ENCODE measurements at places on chromosomes 11 and 22.

GRCh38 chr22:46079093-46079860 lies 71.0 kb upstream of the PPARA start:
- no peak for DNase-seq

GRCh38 chr11:101407324-101407723 lies 176.5 kb downstream of the TRPC6 start:
- no peak for DNase-seq

- DNase-seq, result no peak
Measured at GRCh38 chr11:26837154-26837553, 115.3 kb upstream of the SLC5A12 start.

- DNase-seq, result no peak
Measured at GRCh38 chr11:9840460-9841004, 176.7 kb downstream of the SWAP70 start.

DNA sequence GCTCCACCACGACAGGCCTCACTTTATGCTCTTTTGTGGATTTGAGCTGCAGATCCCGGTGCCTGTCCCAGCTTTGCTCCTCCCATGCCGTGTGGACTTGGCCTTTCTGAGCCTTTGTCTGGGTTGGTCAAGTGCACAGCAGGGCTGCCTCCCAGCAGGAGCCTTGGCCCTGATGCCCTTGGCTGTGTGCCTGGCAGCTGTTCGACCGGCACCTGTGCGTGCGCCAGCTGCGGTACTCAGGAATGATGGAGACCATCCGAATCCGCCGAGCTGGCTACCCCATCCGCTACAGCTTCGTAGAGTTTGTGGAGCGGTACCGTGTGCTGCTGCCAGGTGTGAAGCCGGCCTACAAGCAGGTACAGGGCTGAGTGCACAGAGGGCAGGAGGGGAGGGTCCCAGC lies 46.5 kb downstream of the MYO7A start:
- no peak for DNase-seq

All from muscle of arm (tissue), 14 donors.